Fibroblast of lung (primary cell): ENCODE measurements at places on chromosomes 4 and X. TPM values are rescaled to one million over a fixed set of nuclear protein-coding genes. Genes with fewer than 3 reads are reported as not detected.

Gene UNC5C
- 1.4 and 11.6 TPM in 2 replicates for polyA plus RNA-seq

GRCh38 chr4:7632971-7633370, 198.2 kb upstream of the PSAPL1 start:
- no peak for DNase-seq
- H3K4me1 ChIP-seq, result peaks cover 7% of the 10 kb centered on the region
- H3K4me3 ChIP-seq, result no peak overlapping the region
- H3K27me3 ChIP-seq, result no peaks in the 10 kb centered on the region

DNA sequence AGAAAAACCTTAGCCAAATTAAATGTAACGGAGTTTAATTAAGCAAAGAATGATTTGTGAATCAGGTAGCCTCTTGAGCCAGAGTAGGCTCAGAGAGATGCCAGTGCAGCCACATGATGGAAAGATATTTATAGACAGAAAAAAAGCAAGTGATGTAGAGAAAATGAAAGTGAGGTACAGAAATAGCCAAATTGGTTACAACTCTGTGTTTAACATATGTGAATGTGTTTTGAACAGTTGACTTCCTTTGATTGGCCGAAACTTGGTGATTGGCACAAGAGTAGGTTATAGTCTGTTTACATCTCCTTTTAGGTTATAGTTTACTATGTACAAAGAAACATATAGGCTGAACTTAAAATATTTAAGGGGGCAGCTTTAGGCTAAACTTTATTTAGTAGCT, 459.9 kb upstream of the BOD1L1 start:
- H3K27ac ChIP-seq, result no peak overlapping the region
- no peak for DNase-seq
- no peaks in the 10 kb centered on the region for H3K4me1 ChIP-seq
- no peaks in the 10 kb centered on the region for H3K36me3 ChIP-seq

GRCh38 chr4:186765673-186766546, 42.3 kb upstream of the FAT1 start:
- no peak overlapping the region for H3K27ac ChIP-seq
- no peaks in the 10 kb centered on the region for H3K36me3 ChIP-seq
- no peaks in the 10 kb centered on the region for H3K27me3 ChIP-seq
- DNase-seq, result no peak
- H3K4me3 ChIP-seq, result no peak overlapping the region
- peaks cover 7% of the 10 kb centered on the region for H3K4me1 ChIP-seq

DNA sequence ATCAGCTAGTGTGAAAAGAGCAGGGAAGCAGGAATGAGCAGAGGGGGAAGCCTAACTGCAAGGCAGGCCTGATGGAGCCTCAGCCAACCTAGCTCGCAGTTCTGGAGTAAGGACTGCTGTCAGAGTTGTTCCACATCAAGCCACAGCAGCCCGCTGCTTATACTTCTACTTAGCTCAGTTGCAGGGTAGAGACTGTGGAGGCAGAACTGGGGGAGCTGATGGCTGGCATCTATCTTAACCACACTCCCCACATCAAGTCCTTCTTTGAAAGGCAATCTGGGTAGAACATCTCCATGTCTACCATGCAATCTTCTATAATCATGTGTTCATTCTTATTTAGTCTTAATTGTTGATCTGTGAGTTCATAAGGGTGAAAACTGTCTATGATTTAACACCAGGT, 46.1 kb downstream of the DDX60 start:
- H3K36me3 ChIP-seq, result no peaks in the 10 kb centered on the region
- no peaks in the 10 kb centered on the region for H3K4me1 ChIP-seq
- no peak overlapping the region for H3K4me3 ChIP-seq
- no peaks in the 10 kb centered on the region for H3K27me3 ChIP-seq
- DNase-seq, result no peak

DNA sequence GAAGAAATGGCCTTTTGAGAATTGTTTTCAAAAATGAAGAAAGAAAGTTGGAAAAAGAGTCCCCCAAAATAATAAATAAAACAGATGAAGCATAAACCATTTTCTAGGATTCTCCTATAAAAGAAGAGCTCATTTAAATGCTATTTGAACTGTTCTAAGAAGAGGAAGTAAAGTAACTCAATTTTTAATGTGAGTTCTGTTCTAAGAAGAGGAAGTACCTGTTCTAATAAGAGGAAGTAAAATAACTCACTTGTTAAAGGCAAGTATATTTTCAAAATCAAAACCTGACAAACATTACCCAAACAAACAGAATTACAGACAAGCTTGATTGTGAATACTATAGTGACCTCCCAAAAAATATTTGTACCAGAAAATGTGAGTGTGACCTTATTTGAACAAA, 1326.3 kb downstream of the C4orf33 start:
- H3K4me3 ChIP-seq, result no peak overlapping the region
- H3K4me1 ChIP-seq, result no peaks in the 10 kb centered on the region
- H3K27ac ChIP-seq, result no peak overlapping the region
- no peaks in the 10 kb centered on the region for H3K36me3 ChIP-seq
- H3K27me3 ChIP-seq, result no peaks in the 10 kb centered on the region
- no peak for DNase-seq

DNA sequence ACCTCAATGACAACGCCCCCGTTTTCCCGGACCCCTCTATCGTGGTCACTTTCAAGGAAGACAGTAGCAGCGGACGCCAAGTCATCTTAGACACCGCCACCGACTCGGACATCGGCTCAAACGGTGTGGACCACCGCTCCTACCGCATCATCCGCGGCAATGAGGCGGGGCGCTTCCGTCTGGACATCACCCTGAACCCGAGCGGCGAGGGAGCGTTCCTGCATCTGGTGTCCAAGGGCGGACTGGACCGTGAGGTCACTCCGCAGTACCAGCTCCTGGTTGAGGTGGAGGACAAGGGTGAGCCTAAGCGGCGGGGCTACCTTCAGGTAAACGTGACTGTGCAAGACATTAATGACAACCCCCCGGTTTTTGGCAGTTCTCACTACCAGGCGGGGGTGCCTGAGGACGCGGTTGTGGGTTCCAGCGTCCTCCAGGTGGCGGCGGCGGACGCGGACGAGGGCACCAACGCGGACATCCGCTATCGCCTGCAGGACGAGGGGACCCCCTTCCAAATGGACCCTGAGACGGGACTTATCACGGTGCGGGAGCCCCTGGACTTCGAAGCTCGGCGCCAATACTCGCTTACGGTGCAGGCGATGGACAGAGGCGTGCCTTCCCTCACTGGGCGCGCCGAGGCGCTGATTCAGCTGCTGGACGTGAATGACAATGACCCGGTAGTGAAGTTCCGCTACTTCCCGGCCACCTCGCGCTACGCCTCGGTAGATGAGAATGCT, 2.2 kb downstream of the FAT4 start:
- peaks cover 2% of the 10 kb centered on the region for H3K36me3 ChIP-seq
- no peaks in the 10 kb centered on the region for H3K27me3 ChIP-seq
- H3K4me1 ChIP-seq, result peaks cover 6% of the 10 kb centered on the region
- peak overlapping the region; percentile 91 for H3K4me3 ChIP-seq
- peak overlapping the region; percentile 40 for H3K27ac ChIP-seq

DNA sequence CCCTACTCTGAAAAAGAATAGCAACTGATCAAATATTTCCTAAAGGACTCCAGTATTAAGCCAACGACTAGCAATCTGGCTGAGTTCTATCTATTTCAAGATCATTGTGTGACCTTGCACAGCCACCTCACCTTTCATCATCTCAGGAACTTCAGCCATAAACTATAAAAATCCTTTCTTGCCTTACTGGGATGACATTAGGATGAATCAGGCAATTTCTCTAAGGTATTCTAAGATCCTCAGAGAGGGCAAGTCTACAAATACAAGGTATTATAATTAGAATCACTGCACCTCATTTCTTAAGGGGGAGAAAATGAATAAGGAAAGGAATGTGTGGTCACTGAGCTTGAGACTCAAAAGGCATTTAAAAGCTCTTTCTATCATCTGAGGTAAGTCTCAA, 152.6 kb downstream of the GRIA3 start:
- no peaks in the 10 kb centered on the region for H3K36me3 ChIP-seq
- H3K27me3 ChIP-seq, result no peaks in the 10 kb centered on the region
- no peak overlapping the region for H3K4me3 ChIP-seq
- H3K4me1 ChIP-seq, result no peaks in the 10 kb centered on the region

- no peak overlapping the region for H3K27ac ChIP-seq
- H3K4me3 ChIP-seq, result no peak overlapping the region
- no peaks in the 10 kb centered on the region for H3K27me3 ChIP-seq
- DNase-seq, result no peak
Observed at GRCh38 chrX:119624951-119625668, 18.9 kb upstream of the NKRF start.
